ENCODE measurements at places on chromosomes 7 and 10.

GRCh38 chr7:33055158-33055557 is 7.4 kb downstream of the NT5C3A start:
- no peak for DNase-seq

GRCh38 chr10:47246406-47247147 is 53.4 kb upstream of the GDF10 start:
- DNase-seq = no peak

- peak; percentile 12 for DNase-seq
These were observed 36.7 kb downstream of the SPAM1 start for GRCh38 chr7:123961771-123962170.

- DNase-seq = no peak
These were observed 14.4 kb upstream of the MTERF1 start for GRCh38 chr7:91894781-91895480.

DNA sequence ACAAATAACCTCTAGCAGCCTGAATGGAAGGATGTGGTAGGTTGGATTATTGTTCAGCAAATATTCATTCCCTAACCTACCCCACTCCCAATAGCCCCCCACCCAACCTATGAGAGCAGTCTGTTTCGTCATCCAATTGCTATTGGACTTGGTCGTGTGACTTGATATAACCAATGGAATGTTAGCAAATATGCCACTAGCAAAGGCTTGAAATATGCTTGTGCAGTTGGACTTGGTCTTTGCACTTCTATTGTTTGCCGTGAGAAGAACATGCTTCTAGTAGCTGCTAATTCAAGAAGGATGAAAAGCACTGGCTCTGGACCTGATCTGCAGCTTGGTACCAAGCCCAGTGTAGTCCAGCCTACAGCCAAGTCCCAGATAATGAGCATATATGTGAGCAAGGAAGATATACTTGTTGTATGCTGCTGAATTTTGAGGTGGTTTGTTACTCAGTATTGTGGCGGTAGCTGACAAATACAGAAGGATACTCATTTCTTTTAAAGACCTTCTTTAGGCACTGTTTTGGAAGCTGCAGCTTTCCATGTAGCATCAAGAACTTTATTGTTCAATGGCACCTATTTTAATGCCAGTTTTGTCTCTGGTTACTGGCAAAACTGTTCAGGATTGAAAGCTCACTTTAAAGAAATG is 180.4 kb downstream of the EXOC4 start:
- DNase-seq = no peak

DNA sequence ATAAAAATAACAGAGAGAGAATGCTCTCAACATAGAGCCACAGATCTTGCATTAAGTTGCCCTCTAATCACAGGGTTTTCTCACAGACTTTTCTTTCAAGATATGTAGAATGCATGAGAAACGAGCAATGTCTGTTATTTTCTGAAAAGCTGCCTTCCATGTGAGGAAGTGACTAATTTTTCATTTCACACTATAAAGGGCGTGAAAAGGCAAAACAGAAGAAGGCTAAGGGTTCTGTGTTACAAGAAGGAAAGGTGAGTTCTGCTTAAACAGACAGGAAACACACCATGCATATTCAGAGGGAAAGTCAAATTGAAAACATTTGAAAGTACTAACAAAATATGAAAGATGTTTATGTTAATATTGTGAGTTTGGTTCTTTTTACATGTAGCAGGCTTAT is 189.2 kb downstream of the SEMA3D start:
- no peak for DNase-seq

- no peak for DNase-seq
These were observed 138.1 kb downstream of the NOC3L start for GRCh38 chr10:94224656-94225055.

DNA sequence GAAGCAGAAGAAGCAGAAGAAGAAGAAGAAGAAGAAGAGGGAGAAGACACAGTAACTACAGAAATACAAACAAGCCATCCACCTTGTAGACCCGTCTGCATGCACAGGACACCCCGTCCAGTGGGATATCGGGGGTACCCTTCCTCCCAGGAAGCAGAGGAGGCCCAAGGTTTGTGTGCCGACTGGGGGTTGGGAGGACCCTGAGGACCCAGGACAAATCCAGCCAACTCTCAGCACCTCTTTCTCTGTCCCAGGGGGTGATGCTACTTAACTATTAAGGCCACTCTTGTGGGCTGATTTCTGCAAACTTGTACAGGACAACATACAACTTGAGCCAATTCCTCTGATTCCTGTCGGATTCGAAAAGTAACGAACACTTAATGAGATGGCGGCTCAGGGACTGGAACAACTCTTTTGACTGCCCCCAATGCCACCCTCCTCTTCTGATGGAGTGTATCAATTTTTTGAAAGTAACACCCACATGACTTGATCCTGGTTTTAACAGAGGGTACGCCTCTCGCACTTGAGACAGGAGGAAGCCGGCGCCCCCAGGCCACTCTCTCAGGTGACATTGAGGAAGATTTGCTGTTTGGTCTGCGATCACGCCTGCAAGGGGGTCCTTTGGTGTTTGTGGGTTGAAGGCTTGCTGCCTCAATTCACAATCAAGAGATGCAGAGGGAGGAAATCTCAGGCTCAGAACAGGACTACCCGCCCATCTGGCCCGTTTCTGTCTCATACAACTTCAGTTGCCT is 192.6 kb downstream of the TNS3 start:
- no peak for DNase-seq

- no peak for DNase-seq
These were observed 71.3 kb downstream of the PFKFB3 start for GRCh38 chr10:6274040-6274439.

GRCh38 chr7:142485617-142486226 is 227.9 kb upstream of the PRSS58 start:
- peak; percentile 16 for DNase-seq

GRCh38 chr10:51903675-51904074 is 204.3 kb upstream of the CSTF2T start:
- DNase-seq = no peak

- no peak for DNase-seq
These were observed 38.7 kb downstream of the CALML3 start for GRCh38 chr10:5563321-5563961.
